ENCODE measurements at places on chromosomes 5 and 9.
A peak's percentile ranks its signal among the peaks of the same experiment; 100 is the strongest.

DNA sequence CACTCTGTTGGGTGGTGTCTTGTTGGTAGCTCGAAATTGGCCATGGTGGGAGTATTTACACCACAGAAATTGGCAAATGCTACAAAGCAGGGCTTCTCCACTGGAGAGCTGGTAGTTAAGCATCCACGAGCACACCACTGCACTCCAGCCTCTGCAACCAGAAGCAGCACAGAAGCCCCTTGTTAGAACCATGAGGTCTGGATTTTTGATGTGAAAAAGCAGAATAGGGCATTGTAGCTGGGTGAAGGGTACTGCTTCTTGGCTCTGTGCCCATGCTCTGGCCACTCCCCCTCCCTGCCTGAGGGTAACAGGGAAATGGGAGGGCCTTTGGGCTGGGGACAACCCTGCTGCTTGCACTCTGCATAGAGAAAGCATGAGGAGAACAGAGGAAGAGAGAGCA is 81.2 kb upstream of the UBTD2 start:
- DNase-seq, result no peak

DNA sequence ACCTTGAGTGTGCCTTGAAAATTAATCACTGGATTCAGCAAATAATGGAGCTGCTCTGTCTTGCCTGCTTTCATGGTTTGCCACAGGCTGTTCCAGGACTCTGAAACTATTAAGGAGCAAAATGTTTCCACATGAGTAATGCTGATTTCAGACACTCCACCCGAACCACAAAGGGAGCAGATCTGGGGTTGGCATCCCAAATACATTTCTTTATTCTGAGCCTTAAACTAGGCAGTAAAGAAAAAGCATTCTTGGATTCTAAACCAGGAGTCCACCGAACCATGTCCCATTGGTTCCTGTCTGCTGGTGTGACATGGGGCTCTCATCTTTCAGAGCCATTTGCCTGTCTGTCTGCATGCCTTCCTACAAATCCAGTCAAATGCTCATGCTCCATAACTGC is 10.1 kb upstream of the C1QTNF3 start:
- DNase-seq, result no peak

GRCh38 chr9:131739133-131739958 is 530 bp downstream of the RAPGEF1 start:
- no peak for DNase-seq

- DNase-seq, result no peak
These were observed 25.7 kb upstream of the RFK start for GRCh38 chr9:76419782-76420380.

- DNase-seq, result no peak
These were observed 180.3 kb upstream of the WWC1 start for GRCh38 chr5:168110870-168111832.

DNA sequence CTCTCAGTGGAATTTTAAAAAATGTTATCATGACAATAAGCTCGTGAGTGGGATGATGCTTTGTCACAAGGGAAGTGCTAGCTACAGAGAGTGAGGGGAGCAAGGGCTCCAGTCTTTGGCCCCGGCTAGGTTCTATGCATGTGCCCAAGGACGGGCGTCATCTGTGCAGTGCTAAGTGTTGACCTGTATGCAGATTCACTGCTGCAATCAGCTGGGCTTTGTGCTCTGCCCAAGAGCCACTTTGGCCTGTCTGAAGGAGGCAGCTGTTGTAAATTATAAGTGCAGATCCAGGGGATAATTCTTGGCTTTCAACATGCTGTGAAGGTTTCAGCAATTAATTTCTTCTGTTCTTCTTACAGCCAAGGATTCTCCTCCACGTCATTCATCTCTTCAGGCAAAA is 268.6 kb downstream of the PSAT1 start:
- DNase-seq, result no peak

GRCh38 chr9:121059998-121060636 is 10.0 kb upstream of the C5 start:
- peak; percentile 39 for DNase-seq

DNA sequence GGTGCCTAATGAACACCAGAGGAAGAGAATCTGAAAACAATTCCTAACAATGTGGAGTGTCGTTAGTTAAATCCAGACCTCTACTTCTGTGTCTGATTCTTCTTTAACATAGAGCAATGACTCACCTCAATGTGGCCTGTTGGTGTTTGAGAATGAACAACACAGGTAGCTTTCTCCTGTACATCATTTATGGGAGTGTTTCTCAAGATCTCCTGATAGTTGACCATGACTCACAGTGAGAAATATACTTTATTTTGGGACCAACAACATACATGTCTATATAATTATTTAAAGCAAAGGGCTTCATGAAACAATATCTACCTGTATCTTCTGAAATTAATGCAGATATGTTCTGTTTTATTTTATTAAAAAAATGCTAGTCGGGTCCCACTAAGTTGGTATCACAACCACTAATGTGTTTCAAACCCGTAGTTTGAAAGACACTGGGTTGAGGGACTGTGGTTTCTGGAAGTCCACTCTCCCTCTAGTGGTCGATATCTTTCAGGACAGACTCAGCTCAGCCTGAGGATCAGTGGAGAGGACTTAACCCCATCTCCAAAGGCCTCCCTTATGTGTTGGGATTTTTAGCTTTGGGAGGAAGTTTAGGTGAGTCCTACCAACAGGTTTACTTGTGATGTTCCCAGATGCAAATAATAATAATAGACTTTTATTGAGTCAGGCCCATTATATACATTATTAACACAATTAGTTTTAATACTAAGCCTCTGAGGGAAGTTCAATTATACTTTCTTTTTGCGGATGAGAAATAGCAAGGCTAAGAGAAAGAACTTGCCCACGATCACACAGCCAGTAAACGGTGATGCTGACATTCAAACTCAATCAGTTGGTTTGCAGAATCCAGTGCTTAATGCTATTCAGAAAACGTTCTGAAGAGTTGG is 70.0 kb upstream of the KLF9 start:
- DNase-seq, result peak; percentile 38

DNA sequence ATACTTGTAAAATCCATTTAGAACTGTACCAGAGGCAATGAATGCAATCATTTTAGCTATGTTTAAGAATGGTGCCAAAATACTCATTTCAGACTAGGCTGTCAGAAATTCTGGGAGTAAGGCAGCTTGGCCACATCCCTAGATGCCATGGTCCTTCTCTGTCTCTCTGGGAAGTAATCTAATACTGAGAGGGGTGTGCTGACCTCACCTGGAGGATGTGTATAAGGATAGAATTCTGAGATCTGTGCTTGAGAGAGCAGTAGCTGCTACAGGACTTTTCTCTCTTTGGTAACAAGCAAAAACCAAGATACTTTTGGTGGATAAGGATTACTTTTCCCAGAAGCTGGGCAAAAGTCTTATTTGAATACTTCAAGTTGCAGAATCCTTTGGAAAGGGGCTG is 68.1 kb upstream of the MRPS30 start:
- DNase-seq, result no peak

GRCh38 chr5:8456846-8457186 is 587.9 kb downstream of the MTRR start:
- DNase-seq, result no peak

GRCh38 chr5:8520917-8521316 is 652.0 kb downstream of the MTRR start:
- no peak for DNase-seq

- DNase-seq, result no peak
These were observed 57.5 kb downstream of the PIP5K1B start for GRCh38 chr9:68762570-68762969.

- no peak for DNase-seq
These were observed 91.2 kb downstream of the RFX3 start for GRCh38 chr9:3434594-3434993.

GRCh38 chr9:129895376-129896268 is 60.4 kb downstream of the USP20 start:
- no peak for DNase-seq

DNA sequence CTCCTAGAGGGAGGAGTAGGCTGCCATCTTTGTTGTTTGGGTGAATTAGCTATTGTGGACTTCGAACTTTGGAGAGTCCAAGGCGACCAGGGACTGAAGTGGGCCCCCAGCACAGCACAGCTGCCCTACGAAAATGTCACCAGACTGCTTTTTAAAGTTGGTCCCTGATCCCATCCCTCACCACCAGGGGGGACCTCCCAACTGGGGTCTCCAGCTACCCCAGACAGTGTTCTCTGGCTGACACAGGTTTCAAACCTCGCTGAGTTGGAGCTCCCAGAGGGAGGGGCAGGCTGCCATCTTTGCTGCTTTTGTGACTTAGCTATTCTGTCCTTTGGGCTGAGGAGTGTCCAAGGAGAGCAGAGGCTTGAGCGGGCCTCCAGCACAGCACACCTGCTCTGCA is 45.7 kb upstream of the ADRB2 start:
- no peak for DNase-seq

DNA sequence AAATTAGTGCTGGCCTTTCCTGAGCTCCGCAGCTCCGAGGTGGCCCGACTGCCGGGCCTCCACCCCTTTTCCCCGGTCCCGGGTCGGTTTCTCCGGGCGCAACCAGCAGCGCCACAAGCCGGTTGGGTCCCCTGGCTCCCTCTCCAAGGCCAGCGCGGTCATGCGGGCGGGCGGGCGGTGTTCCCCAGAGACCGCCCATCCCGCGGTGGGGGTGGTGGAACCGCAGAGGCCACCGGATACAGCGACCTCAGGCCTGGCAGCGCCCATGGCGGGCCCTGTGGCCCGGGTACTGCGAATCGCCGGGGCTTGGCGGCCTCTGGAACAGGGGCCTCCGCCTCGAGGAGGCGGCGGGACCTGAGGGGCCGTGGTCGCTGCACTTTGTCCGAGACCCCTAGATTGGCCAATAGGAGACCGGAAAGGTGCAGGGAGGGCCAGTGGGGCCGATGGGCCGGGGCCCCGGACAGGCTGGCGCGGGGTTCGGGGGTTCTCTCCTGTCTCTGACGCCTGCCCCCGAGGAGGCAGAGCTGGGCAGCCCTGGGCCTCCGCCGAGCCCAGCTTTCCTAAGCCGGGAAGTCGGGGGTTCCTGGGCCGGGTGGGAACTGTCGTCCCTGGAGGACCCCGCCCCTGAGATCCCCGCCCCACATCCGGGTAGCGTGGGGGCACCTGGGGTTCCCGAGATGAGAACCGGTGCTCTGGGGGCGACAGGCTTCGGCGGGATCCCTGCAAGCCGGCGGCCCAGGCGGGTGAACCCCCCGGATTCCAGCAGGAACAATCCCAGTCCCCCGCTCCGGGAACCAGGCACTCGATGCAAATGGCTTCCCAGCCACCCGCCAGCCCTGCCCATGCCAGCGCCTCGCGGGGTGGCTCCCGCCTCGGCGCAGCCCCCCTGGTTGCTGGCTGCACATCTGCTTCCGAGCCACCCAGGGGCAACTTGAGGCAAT is 293.9 kb downstream of the ZSWIM6 start:
- DNase-seq, result no peak

- peak; percentile 74 for DNase-seq
These were observed 583.4 kb downstream of the ACTL7B start for GRCh38 chr9:108272349-108272899.

DNA sequence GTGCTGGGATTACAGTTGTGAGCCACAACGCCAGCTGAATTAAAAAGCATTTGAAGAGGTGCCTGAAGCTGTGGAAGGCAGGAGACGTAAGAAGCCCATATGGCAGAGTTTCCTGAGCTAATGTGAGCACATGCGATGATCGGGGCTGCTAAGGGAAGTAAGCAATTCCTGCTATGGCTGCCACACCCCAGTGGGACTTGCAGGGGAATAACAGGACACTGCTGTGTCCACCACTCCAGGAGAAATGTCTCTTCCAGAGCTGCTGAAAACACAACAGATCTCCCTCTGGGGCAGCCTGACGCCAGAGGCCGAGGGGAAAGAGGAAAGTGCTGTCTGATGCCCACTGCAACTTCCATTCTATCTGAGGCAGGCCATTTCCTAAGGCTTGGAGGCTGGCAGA is 46.2 kb upstream of the ANKRD55 start:
- DNase-seq, result no peak

- DNase-seq, result no peak
These were observed 148.7 kb downstream of the ADAMTS12 start for GRCh38 chr5:33743099-33743498.

DNA sequence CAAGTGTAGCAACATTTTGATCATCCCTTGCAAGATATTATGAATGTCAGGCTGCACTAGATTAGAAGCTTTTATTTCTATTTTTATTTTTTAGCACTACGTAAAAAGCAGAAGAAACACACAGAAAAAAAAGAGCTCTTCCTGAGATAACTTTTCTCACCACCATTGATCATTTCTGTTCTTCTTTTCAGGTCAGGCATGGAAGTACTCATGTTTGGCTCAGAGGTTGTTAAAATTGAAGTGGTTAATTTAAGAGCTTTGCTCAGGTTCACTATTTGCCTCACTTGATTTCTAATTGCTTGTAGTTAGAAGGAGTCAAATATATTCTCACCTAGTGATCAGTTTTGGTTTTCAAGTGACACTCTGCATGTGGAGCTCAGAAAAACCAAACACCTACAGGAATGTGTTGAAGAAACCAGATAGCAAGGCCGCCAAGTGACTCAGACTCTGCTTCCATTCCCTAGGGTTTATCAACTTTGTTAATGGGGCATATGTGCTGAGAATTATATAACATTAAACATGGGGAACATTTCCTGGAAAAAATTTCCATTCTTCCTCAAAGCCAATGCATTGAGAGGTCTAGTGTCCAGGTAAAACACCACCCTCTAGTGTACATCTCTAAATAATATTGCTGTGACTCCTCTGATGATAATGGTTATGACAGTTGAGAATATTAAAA is 679.8 kb downstream of the CETN3 start:
- no peak for DNase-seq

GRCh38 chr9:33125461-33125860 is 41.7 kb downstream of the B4GALT1 start:
- DNase-seq, result no peak

GRCh38 chr5:43804041-43804440 is 201.1 kb downstream of the NNT start:
- DNase-seq, result no peak

GRCh38 chr5:100900142-100900795 is 2.8 kb downstream of the ST8SIA4 start:
- DNase-seq, result peak; percentile 39

GRCh38 chr9:137956039-137956438 is 78.5 kb downstream of the CACNA1B start:
- no peak for DNase-seq

- DNase-seq, result no peak
These were observed 1.6 kb upstream of the PHYKPL start for GRCh38 chr5:178234121-178234749.

DNA sequence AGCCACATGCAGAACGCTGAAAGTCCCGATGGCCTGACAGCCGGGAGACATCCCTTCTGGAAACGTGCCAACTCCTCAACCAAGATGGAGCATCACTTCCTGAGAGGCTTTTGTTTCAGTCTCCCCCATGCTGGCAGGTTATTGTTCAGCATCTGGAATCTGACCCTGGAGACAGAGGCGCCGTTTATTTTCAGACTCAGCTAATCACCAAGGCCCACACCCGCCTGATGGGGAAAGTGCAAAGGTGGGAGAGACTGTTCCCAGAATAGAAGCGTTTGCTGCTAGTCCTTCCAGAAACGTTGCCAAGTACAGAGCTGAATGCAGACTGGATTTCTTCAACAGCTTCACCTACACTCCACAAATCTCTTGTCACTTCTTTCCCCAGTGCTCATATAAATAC is 41.8 kb upstream of the S1PR3 start:
- no peak for DNase-seq
